T1000 (cell line): ENCODE measurements at places on chromosomes 4 and X.

DNA sequence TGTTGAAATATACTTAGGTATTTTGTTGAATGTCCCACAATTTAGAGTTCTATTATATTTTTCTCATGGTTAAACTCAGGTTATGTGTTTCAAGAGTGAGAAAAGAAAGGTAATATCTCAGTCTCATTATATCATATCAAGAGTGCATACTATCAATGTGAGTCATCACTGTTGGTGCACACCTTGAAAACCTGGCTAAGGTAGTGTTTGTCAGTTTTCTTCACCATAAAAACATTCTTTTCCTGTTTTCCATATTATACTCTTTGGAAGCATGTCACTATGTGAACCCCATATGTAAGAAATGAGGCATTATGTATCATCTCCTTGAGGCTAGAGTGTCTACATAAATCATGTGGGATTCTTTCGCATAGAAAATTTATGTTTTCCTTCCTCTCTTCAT, 307.6 kb upstream of the CTSO start:
- no peak for DNase-seq

- no peak for DNase-seq
Measured at GRCh38 chrX:71320126-71320525, 18.6 kb downstream of the ITGB1BP2 start.

GRCh38 chr4:101244349-101244748, 103.0 kb downstream of the PPP3CA start:
- no peak for DNase-seq

- no peak for DNase-seq
Measured at GRCh38 chr4:22196551-22196950, 248.0 kb upstream of the KCNIP4 start.

GRCh38 chr4:159009521-159009920, 93.4 kb upstream of the RAPGEF2 start:
- DNase-seq = no peak
